NCI-H1417 treated with DMSO at 0.1 percent for 48 hours (cell line): ENCODE measurements at places on chromosomes 1 and 21.

GRCh38 chr1:185291652-185292051, 25.4 kb downstream of the IVNS1ABP start:
- DNase-seq = no peak

DNA sequence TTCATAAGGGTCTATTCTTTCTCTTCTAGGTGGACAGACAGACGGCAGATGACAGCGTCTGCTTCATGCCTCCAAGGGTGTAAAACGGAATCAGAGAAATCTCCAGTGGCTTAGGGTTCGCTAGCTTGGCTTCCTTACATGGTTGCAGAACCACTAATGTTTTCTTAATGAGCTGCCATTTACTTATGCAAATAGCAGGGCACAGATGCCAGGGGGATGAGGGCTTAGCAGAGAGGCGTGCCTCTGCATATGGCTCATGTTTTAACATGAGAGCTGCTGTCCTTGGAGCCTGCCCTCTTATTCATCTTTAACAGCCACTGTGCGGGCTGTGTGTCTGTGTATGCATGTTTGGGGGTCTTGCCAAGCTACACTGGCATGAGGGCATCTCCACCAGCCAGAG, 119.6 kb downstream of the IER5 start:
- no peak for DNase-seq

- DNase-seq = no peak
Observed at GRCh38 chr1:182682406-182682805, 2.0 kb downstream of the RGS8 start.

DNA sequence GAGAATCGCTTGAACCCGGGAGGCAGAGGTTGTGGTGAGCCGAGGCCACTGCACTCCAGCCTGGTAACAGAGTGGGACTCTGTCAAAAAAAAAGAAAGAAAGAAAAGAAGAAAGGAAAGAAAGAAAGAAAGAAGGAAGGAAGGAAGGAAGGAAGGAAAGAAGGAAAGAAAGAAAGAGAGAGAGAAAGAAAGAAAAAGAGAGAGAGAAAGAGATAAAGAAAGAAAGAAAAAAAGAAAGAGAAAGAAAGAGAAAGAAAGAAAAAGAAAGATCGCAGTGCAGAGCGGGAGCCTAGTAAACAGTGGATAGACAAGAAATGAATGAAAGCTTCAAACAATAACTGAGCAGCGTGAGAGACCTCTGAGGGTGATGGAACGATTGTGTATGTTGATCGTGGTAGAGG, 20.6 kb upstream of the GRHL3 start:
- DNase-seq = no peak

DNA sequence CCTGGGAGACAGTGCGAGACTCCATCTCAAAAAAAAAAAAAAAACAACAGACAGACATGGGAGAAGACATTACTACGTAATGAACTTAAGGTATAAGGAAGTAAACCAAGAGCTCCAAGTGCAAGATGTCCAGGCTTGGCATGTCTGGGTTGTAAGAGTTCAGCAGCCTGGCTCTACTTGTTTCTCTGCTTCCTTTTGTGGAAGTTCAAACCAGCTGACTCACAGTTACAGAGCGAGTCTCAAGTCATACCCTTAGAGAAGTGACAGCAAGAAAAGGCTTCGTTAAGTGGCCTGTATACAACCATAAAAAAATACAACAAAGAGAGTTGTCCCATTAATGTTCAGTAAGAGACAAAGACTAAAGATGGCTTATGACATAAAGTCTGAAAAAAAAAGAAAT, 1.3 kb downstream of the RIT1 start:
- DNase-seq = no peak

DNA sequence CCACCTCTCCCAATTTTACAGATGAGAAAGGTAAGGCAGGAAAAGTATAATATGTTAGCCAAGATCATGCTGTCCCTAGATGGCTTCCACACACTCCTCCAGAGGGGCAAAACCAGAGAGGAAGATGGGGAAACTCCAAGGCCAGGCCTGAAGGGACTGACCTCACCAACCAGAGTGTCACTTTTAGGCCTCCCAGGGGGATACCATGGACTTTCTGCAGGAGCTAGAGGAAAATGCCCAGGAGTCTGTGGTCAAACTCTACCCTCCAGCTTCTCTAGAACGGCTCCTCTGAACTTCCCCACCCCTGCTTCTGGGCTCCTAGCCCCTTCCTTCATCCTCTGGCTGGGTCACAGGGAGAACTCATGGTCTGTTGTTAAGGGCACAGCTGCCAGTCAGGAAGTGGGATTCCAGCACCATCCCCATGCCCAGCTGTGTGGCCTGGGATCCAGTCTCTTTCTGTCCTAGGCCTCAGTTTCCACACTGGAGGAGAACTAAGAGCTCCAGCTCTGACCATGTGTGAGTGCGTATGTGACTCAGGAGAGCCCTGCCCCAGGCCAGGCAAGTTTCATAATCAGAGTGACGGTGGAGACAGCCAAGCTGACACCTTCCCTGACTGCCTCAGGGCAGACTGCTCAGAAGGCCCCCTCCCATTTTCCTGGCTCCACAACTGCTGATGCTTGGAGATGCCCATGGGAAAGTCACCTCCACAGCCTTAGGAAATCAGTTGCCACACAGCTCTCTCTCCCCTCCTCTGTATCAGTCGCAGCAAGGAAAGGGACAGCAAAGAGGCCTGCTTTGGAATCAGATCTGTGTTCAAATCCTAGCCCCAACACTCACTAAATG, 1.9 kb downstream of the IGSF8 start:
- DNase-seq = no peak
